CD4-positive, alpha-beta T cell treated with Interleukin-4 for 1 hour (primary cell): ENCODE measurements at places on chromosomes 11 and 22.

- DNase-seq: no peak
Measured at GRCh38 chr22:29339381-29340235, 24.1 kb upstream of the RASL10A start.

GRCh38 chr11:118033443-118033842, 43.4 kb upstream of the TMPRSS4 start:
- DNase-seq: no peak

- DNase-seq: no peak
Measured at GRCh38 chr22:48313175-48313830, 1514.4 kb downstream of the BRD1 start.

DNA sequence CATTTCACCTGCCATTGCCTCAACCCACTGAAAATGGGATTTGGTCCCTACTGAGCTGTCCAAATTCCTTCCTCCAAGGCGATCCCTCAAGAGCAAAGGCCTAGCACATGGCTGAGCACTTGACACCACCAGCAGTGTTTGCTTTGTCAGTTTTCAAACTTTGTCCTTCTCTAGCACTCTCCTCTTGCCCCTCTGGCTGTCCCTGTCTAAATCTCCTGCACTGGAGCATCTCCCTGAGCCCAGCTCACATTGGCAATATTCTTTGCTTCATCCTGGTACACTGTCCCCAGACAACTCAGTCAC, 66.6 kb upstream of the FTH1 start:
- no peak for DNase-seq

DNA sequence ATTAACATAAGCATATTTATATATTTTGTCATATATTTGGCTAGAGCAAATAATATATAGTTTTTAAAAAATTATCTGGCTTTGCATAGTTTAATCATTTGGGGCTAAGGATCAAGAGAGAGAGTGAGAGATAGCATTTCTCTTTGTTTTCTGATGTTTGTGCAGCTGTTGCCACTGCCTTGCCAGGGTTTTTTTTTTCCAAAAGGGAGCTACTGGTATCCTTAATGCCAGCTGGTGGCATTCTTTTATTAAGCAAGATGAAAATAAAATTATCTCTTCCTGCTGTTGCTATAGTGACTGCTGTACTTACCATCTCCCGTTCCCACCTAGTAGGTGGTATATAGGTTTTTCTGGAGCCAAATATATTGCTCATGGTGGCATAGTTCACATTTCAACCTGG, 793.3 kb upstream of the ARHGAP42 start:
- no peak for DNase-seq

DNA sequence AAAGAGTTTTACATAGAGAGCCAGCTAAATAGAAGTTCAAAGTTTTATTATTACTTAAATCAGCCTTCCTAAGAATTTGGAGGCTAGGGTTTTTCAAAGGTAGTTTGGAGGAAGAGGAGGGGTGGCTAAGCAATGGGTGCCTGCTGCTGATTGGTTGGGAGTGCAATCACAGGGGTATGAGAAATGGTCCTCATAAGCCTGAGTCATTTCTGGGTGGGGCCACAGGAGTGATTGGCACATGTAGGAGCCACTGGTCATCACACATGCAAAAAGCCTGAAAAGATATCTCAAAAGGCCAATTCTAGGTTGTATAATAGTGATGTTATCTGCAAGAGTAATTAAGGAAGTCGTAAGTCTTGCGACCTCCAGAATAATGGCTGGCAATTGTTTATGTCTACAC, 12.9 kb downstream of the OR51L1 start:
- DNase-seq: no peak

- DNase-seq: peak; percentile 51
Measured at GRCh38 chr22:43110444-43110926, at the start of gene BIK. TSS of gene BIK (plus strand) at chr22:43110750. CDS start at chr22:43124023, 13,273 bp downstream.

GRCh38 chr22:30856741-30857502, 111.7 kb downstream of the MORC2 start:
- no peak for DNase-seq

GRCh38 chr22:33476716-33477115, 418.5 kb upstream of the SYN3 start:
- no peak for DNase-seq

DNA sequence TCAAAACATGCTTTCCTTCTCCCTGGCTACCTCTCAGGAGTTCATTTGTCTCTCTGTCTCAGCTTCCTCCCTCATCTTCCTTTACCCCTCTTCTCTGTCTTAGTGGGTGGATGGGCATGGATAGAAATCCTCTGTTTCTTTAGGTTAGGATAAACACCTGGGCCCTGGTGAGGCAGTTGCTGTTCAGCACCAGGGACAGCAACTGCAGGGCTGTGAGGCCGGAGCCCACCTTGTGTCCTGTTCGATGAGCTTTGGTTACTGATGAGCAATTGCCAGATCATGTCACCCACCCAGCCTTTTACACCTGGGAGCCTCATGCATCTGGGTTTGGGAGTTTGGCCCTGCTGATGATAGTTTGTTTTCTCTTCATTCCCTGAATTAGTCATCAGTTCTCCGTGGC, 6.1 kb upstream of the CRYBB3 start:
- no peak for DNase-seq

DNA sequence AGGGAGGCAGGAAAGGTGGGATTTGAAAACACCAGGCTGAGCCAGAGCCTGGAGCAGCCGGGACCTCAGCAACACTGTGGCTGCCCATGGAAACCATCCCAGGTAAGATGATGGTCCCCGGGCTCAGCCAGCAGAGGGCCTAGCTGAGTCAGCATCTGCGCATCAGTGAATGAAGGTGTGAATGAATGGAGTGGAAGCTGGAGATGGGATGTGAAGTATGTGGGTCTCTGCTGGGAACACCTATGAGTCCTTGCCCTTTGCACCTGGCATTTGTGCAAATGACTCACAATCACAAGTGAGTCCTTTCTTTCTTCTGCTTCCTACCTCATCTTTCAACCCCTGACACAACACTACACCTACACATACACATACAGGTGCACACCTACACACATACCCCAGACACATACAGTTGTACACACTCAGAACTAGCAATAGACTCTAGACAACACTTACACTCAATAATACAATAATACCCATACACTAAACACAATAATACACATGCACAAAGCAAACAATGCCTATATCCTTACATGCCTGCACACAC, 62.8 kb upstream of the PRDM11 start:
- DNase-seq: no peak

DNA sequence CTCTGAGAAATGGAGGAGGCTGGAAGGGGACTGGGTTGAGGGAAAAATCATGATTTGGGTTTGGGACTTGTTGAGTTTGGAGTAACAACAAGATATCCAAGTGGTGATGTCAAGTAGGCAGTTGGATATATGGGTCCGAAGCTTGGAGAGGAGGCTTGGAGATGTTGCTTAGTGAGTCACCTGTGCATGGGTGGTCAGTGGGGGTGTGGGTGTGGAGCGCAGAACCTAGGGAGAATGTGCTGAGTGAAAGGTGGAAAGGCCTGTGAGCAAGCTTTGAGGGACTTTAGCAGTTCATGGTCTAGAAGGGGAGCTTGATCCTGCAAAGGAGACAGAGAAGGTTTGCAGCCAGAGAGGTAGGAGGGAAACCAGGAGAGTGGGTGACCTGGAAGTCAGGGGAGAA, 38.2 kb downstream of the PRDM11 start:
- DNase-seq: no peak

DNA sequence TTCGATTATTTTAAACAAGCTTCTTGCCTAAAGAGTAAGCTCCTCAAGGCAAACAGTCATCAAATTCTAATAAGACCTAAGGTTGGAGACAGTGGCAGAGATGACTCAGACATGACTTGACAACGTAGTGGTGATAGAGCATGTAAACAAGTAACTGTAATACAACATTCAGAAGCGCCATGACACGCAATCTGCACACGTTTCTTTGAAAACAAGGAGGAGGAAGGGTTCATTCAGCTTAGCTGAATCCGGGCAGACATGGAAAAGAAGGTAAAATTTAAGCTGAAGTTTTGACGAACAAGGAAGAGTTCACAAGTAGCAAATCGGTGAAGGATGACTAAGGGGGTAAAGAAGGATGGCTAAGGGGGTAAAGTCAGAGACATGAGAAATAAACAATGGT, 152.4 kb upstream of the ZC3H12C start:
- DNase-seq: no peak
